ENCODE measurements at places on chromosomes 16 and 17. TPM values are rescaled to one million over a fixed set of nuclear protein-coding genes. Genes with fewer than 3 reads are reported as not detected.

The KRTAP2-2 gene
- not detected for total RNA-seq

The PPP1R1B gene
- total RNA-seq: not detected

The TRAPPC1 gene
- 21.4 TPM for total RNA-seq

The FAM117A gene
- 15.7 TPM for total RNA-seq

The TOM1L1 gene
- 1.3 TPM for total RNA-seq

The ZNF385C gene
- total RNA-seq: 0.10 TPM

The CALB2 gene
- total RNA-seq: not detected

The ZNF287 gene
- 3.3 TPM for total RNA-seq
